ENCODE measurements at places on chromosomes 7 and 10.

DNA sequence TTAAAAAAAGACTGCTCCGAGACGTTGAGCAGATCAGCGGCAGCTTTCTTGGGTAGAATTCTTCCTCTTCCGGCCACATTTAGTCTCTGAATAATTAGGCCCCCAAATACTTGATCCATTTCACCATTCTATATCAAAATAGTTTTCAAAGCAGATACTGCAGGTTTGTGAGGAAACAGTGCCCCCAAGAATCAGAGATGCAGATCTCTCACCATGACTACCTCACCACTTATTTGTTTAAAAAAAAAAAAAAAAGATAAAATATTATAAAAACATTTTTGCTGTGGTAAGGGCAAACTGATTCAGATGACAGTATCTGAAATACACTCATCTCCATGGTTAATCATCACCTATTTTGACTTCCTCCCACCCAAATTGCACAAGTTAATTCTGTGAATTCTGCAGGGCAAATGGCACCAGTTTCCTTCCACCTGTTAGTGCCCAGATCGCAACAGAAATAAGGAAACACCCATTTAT lies 210.4 kb downstream of the FAM107B start:
- no peak for DNase-seq

- DNase-seq, result no peak
These were observed 607.5 kb downstream of the SORCS1 start for GRCh38 chr10:106557053-106557452.

GRCh38 chr10:72322030-72322279 lies 32.8 kb downstream of the DNAJB12 start:
- DNase-seq, result no peak

- DNase-seq, result no peak
These were observed 3.3 kb downstream of the AHR start for GRCh38 chr7:17301471-17302456.

GRCh38 chr7:97025983-97026714 lies 1.5 kb upstream of the DLX5 start:
- no peak for DNase-seq

- no peak for DNase-seq
These were observed 26.3 kb upstream of the AMZ1 start for GRCh38 chr7:2661602-2662272.

DNA sequence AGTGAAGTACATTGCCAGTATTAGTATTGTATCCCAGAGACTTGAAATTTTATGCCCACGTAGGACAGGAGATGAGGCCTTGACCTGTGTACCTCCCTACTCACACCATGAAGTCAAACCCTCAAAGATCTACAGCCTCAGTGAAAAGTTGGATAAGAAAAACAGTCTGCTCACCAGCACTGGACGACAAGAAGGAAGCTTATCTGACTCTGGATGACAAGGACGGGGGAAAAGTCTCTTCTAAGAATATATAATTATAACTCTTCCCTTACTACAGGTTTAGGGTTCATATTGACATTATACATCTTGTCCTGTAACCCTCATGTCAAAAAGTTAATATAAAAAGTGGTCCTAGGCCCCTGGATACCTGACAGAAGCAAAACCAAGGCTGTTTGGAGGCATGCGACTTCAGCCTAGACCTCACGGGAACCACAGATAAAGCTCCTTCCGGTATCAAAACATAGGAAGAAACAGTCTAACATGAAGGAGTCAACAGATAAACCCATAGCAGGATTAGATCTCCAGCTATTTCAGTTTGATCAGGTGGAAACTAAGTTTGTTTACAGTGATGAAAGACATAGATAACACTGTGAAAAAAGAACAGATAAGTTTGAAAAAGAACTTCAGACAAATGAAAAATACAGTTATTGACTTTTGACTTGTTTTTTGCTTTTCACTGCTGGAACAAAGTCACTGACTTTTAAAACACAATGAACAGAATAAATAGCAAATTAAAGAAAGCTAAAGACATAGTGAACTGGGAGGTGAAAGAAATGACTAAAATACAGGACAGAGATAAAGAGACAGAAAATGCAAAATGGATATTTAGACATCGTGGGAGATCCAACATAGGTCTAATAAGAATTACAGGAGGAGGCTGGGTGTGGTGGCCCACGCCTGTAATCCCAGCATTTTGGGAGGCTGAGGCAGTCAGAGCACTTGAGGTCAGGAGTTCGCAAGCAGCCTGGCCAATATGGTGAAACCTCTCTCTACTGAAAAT lies 145.9 kb downstream of the PHTF2 start:
- DNase-seq, result no peak

DNA sequence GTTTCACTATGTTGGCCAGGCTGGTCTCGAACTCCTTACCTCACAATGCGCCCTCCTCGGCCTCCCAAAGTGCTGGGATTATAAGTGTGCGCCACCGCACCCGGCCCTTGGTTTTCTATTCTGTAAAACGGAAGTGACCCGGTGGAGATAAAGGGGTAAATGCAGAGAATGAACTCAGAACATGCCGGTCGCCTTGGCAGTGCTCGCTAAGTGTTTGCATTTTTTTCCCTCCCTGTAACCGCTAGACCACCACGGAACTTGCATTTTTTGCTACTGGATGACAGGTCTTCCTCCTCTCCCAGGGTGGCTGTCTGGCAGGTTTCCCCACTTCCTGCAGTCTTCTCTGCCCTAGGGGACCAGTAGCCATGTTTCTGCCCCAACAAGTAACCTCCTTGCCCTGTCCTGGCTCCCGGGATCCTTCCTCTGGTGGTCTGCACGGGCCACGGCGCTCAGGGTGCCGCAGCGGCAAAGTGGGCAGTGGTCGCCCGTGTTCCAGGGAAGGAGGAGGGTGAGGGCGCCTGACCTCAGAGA lies 18.8 kb upstream of the GNA12 start:
- no peak for DNase-seq

DNA sequence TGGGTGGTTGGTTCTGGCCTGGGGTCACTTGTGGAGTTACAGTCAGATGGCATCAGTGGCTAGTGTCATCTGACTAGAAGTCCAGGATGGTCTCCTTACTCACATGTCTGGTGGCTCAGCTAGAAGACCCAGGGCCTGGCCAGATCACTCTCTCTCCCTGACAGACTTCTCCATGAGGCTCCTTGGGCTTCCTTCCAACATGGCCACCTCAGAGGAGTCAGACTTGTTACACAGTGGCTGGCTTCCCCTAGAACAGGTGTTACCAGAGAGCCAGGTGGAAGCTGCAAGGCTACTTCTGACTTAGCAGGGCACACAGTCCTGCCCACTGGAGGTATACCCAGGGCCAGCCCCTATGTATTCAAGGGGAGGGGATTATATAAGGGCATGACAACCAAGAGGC lies 44.2 kb upstream of the MYL10 start:
- no peak for DNase-seq

- no peak for DNase-seq
These were observed 517.5 kb upstream of the GALNT17 start for GRCh38 chr7:70614237-70615045.

DNA sequence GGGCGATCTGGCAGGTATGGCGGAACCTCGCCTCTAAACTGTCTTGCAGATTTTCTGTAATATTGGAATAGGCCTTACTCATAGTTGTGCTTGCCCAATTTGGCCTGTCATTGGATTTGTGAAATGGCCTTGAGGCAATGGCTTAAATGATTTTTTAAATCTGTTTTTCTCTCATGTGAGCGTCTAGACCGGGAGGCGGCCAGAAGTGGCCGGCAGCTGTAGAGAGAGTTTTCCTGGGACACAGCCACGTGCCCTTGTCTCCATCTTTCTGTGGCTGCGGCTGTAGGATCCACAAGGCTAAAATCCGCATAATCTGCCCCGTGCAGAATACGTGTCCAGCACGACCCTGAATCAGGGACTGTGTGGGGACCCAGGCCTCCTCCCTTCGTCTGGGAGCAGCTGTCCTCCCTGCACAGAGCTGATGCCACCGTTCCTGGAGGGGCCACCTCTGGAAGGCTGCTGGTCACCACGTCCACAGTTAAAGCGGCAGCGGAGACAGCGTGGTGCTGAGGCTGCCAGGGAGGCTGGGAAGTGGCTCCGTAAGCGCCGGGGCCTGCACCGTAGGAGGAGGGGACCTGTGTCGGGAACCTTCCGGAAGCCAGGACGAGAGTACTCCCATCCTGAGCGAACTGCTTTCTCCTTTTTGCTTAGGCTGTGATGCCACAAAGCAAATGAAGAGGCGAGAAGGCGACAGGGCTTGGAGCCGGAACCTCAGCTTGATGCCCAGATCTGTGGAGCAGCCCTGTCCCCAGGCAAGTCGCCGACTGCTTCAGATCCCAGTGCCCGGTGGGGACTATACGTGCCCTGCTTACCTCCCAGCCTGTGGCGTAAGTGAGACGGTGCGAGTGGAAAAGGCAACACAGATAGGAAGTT lies 99.8 kb downstream of the DYNC2I1 start:
- DNase-seq, result no peak

- no peak for DNase-seq
These were observed 37.1 kb downstream of the COL1A2 start for GRCh38 chr7:94431619-94432280.

GRCh38 chr10:90998733-90999511 lies 78.0 kb upstream of the ANKRD1 start:
- no peak for DNase-seq

GRCh38 chr10:35224045-35224740 lies 97.5 kb downstream of the CREM start:
- DNase-seq, result no peak

DNA sequence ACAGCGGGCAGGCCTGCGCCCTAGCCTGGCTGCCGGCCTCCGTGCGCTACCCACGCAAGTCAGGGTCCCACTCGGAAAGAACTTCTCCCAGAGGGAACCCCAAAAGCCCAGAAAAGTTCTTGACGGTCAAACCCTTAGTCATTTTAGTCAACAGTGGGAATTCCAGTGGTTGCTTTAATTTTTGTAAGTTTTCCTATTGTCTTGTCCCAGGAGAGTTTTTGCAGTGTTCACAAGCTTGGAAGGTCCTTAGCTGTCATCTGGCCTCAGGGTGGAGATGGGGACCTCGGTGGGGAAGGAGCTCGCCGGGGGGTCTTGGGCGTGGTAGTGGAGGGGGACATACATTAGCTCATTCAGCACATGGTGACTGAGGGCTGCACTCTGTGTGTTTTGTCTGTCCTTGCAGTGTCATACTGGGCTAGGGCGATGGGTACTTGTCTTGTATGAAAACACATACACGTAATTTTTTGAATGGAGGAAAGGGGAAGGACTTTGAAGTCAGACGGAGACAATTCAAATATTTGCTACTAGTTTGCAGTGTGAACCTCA lies 736 bp downstream of the MINDY4 start:
- DNase-seq, result no peak

DNA sequence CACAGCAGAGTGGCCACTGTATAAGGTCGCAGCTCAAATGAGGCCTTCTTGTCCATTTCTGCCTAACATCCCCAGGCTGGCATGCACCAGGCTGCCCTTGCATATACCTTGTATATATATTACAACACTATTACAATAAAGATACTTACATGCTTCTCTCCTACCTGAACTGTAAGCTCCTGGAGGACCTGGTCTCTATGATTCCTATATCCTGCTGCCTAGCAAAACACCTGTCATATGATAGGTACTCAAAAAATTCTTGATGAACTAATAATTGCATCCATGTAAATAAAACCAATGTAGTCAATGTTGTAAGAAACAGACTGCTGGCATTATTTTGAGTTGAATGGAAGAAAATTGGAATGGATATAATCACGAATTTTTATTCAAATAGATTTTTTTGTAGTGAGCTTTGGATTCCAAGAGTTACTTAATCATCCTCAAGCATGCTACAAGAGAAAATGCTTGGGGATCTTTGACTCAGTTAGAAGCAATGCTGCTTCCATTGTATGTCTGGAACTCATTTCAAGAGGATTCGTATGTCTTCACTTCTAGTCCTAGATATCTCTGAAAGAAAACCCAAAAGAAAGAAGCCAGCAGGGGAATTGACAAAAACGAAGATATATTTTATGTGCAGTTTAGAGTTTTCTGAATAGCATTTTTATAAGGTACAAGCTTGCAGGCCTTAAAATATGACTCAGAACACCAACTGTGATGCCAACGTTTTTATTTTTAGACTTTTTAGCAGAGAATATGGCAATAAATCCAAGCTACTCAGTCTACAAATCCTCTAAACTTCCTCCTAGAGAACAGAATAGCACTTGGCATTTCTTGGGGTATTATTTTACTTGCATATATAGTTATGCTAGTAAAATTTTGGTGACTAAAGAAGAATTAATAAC lies 53.1 kb downstream of the OSBPL3 start:
- no peak for DNase-seq

GRCh38 chr10:2631557-2632205 lies 435.7 kb upstream of the PFKP start:
- no peak for DNase-seq

DNA sequence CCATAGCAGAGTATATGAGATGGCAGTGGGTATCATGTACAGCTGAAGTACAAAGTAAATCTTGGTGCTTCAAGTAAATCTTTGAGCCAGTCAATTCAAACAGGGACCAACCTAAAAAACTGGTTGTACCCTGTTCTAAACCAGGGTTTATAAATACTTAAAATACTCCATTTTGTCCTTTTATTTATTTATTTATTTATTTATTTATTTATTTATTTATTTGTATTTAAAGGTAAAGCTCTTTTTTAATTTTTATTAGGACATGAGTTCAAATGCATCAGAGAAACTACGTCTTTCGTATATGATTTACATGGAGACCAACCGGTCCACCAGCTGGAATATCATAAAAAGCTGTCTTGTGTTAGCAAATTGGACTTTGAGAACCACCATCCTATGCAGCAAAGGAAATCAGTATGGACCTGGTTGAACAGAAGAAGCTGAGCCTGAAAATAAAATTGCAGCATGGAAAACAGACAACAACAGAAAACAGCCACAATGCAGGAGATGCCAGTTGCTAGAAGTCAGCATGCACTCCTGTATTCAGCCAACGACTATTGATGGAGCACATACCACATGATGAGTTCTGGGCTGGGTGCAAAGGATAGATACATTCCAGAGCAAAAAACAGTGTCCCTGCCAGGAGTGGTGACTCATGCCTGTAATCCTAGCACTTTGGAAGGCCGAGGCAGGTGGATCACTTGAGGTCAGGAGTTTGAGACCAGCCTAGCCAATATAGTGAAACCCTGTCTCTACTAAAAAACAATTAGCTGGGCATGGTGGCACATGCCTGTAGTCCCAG lies 60.0 kb downstream of the PLXNA4 start:
- DNase-seq, result no peak

DNA sequence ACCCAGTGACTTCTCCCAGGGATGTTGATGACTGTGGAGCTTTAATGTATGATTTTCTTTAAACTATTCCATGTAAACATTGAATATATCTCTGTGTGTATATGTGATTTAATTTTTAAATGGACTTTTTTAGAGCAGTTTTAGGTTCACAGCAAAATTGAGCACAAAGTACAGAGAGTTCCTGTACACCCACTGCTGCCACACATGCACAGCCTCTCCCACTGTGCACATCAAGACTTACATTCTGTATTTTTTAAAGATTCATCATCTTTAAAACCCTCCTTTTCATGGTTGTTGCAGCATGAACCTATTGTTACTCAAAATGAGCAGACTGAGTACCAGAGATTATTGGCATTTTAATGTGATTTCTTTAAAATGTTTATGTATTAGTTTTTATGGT lies 51.3 kb downstream of the WIPF3 start:
- no peak for DNase-seq

DNA sequence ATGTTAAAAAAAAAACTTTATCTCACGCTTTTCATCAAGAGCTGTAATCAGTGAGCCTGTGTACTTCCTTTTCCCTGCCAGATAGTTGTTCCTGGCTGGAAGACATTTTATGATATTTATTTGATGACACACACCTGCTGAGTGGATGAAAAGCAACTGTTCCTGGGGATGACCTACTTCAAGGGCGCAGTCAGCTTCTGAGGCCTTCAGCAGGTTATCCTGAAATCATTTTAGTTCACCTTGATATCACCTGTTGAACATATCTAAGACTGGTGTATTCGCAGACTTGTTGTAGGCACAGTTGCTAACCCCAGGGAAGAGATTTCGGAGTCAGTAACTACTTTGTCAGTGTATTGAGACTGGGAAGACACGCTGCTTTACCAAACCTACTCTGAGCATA lies 234.5 kb upstream of the TCF7L2 start:
- no peak for DNase-seq

Measured in stimulated activated CD8-positive, alpha-beta memory T cell treated with anti-CD3 and anti-CD28 coated beads, Interleukin-12 subunit alpha, Interleukin-12 subunit beta, amount 100 ng/mL, for 4 hours (primary cell).